ENCODE measurements at places on chromosomes 13 and 19.

- peak; percentile 37 for DNase-seq
Observed at GRCh38 chr13:98476106-98476505, 100.8 kb downstream of the STK24 start.

- no peak for DNase-seq
Observed at GRCh38 chr13:113548171-113548641, 36.3 kb upstream of the TFDP1 start.

GRCh38 chr19:10315335-10316214, at the start of gene FDX2:
Gene FDX2 (minus strand): TSS chr19:10316015. CDS start chr19:10315996, 19 bp downstream.
- peak; percentile 85 for DNase-seq

DNA sequence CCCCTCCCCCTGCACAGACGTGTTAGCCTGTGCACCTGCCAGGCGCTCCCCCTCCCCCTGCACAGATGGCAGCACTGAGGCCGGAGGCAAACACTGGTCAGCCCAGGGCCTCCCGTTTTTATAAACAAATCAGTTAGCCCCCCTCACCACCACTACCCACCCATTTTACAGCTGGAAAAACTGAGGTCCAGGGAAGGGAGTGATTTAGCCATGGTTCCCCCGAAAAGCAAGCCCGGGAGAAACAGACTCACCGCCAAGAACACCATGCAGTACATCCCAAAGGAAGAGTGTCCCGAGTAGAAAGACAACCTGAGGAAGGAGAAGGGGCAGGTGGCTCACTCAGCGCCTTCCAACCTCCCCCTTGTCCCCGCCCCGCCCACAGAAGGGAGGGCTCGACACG, 8.7 kb downstream of the PLPP2 start:
- no peak for DNase-seq

DNA sequence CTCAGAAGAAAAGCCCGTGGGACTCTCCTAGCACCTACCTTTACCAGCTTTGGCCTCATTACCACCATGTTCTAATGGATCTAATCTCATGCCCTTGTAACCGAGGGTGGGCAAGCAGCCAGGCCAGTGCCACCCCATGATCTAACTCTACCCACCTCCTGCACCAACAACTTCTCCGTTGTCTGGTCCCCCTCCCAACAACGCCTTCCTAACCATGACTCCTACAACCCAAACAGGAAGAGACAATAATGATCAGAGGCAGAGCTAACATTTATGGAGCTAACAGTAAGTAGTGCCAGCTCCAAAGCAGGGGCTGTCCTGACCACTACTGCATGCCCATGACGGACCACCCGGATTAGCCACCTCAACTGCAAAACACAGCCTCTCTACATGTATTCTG, 3.5 kb downstream of the USP12 start:
- DNase-seq = no peak

- DNase-seq = no peak
Observed at GRCh38 chr13:78254113-78254512, 335.5 kb upstream of the EDNRB start.

DNA sequence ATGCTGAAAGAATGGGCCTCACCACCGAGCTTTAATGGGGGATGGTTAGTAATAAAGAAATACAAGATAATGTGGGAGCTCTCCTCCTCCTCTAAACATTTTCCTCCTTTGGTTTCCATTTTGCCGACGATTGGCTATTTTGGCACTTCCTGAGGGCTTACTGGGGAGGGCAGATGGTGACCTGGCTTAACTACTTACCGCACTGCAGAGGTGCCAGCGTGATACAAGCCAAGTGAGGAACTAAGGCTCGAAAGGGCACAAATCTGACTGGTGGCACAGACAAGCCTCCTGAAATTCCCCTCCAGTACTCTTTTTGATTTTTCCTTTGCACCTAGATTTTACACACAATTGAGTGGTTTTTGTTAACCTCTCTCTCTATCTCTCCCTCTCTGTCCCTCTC, 53.3 kb upstream of the RAP2A start:
- DNase-seq = no peak

GRCh38 chr13:22082030-22082429, 411.2 kb downstream of the FGF9 start:
- DNase-seq = no peak

DNA sequence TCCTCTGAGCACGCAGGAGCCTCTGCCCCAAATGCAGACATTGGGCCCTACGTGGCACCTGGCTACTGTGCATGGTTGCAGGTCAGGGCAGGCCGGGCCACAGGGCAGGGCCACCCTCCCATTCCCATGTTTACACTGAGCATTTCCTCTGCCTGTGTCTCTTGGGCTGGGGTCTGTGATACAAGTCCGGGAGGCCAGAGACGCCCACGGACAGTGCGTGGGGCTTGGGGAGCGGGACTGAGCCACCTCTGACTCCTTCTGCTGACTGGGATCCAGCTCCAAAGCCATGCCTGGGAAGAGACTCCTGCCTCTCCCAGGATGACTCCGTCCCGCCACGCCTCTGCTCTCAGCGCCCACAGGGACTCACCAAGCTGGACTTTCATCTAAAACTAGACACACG, 18.8 kb downstream of the GAS6 start:
- no peak for DNase-seq

- no peak for DNase-seq
Observed at GRCh38 chr19:6373813-6374108, 1.2 kb downstream of the ALKBH7 start.

GRCh38 chr13:60584976-60585375, 188.0 kb downstream of the TDRD3 start:
- no peak for DNase-seq

- DNase-seq = no peak
Observed at GRCh38 chr19:40800339-40800996, 1.5 kb downstream of the EGLN2 start.

DNA sequence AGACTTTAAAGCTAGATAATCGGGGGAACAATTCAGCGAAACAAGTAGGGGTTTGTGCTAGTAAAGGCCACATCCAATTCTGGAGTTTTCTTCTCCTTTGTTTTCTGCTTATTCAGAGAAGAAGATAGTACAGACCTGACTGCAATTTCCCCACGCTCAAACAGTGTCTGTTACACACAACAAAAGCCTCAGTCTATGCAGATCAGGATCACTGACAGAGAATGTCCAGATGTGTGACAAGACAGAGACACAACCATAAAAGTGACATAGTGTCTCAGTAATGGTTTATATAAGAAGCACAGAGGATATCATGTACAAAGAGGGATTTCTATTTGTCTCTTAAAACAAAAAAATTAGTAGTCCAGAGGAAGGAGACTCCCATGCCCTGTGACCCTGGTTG, 70.7 kb upstream of the GTF3A start:
- DNase-seq = no peak

DNA sequence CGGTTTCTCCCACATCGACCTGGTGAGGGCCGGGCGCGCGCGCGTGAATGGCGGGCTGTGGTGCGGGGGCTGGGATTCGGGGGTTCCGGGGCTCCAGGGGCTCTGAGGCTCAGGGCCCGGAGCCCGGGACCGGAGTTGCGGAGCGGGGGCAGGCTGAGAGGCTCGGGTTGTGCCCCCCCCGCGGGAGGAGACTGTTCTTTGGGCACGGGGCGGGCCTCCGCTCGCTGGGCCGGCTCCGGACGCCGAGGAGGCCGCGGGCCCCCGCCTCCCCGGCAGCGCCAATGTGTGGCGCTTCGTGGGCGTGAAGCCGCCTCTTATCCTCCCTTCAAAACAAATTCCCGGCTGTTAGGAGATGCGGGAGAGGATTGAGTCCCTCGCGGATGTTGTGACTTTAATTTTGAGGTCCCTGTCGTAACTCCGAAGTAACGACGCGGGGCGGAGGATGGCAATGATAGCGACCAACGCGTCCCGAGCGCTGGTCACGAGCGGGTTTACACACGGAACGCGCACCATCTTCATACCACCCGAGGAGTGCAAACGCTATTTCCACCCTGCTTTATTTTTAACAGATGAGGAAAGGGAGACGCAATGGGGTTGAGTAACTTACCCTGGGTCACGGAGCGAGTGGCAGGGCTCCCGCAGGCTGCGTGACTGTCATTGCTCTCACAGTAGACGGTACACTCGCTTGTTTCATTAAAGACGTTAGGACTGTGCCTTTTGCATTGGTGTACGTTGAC, 536 bp downstream of the UBA2 start:
- DNase-seq = peak; percentile 33

DNA sequence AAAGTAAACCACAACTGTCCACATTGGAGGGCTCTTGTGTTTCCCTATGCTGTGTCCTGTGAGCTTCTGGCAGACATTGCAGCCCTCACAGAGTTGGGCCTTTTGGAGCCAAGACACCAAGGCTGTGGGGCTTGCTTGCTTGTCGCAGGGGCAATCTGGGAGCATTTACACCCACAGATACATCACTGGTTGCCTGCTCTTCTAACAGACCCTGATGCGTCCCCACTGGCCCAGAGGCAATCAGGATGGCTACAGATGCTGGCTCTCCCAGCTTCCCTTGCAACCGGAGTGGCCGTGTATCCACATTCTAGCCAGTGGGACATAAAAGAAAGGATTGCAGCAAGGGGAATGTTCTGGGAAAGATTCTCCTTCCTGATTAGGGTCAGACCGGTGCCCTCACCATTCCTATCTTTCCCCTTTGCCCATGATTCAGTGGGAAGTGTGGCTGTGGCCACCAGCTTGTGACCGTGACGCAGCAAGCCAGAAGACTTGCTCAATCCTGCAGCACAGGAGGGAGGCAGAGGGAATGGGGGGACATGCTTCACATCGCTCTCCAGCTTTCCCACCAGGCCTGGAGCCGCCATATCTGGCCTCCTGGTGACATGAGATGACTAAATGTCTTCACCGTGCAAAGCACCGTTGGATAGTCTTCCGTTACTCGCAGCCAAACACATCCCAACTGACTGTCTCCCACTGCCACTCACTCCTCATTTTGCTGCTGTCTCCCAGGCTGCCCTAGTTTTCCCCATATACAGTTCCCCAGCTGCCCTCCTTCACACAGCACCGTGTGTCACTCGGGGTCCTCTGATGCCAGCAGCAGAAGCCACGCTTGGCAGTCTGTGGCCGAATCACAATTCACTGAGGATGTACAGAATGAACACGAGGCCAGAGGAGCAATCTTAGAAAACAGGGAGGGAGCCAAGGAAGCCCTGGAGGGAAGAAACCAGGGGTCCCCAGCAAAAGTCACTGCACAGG, 151.0 kb downstream of the DPF1 start:
- DNase-seq = no peak

DNA sequence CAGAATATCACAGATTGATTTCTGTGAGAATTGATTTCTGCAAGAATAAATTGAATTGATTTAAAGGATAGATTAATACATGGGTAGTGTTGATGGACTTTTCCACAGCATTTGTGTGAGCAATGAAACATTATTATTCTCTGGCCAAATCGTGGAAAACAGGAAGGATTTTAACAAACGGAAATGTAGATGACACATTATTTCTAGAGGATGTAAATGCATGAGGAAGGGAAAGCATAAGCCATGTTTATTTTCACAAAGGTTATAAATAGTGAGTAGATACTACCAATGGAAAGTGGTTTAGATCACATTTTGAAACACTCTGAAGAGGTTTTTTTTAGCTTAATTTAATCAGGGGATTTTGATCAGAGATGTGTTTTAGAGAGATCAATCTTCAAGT, 1534.6 kb upstream of the MIR17HG start:
- no peak for DNase-seq

DNA sequence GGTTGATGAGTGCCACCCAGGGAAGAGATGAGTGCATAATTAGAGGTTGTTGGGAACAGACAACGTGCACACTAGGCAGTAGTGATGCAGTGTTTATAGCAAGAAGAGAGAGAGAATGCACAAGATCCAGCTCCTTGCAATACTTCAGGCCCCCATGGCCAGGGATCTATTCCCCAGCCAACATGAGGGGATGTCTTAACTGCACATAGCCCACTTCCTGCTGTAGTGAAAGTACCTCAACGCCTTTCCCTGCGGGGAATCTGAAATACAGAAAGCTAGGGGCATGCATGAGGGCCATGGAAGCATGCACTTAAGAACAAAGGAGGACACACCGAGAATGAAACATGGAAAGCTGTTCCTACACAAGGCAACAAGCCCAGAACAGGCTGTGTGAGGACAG, 636.7 kb upstream of the GPC6 start:
- DNase-seq = no peak

GRCh38 chr19:5515737-5516136, 52.0 kb downstream of the TINCR start:
- DNase-seq = no peak

GRCh38 chr19:55777528-55777927, 8.6 kb downstream of the RFPL4AL1 start:
- DNase-seq = no peak

DNA sequence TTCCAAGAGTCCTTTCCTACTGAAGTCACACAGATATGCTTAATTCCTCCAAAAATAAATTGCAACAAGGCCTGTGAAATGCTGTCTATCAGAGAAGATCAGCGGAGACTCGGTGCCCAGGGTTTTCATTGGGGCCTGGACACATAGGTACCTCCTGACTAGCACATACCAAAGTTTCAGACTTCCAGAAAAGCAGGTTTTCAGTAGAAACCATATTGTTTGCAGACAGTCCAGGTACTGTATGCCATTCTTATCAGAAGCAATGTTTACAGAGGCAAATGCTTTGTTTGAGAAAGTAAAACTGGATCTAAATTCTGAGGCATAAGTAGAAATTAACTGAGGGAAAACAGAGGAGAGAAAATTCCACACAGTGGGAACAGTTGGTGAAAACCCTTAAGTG, 12.8 kb downstream of the ZNF229 start:
- DNase-seq = no peak

DNA sequence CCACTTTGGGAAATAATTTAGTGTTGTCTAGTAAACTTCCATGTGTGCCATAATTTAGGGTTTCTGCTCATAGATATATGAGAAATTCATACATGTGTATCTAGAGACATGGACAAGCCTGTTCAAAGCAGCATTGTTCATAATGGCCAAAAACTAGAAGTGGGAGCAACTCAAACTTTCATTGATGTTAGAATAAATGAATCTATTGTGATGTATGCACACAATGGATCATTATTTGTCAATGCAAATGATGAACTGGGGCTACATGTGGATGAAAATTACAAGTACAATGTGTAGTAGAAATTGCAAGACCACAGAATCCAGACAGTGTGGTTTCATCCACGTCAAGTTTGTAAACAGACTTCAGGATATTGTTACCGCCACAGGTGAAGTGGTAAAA, 284.7 kb downstream of the SLC7A1 start:
- no peak for DNase-seq

- no peak for DNase-seq
Observed at GRCh38 chr13:21541980-21542379, 62.0 kb downstream of the MICU2 start.

DNA sequence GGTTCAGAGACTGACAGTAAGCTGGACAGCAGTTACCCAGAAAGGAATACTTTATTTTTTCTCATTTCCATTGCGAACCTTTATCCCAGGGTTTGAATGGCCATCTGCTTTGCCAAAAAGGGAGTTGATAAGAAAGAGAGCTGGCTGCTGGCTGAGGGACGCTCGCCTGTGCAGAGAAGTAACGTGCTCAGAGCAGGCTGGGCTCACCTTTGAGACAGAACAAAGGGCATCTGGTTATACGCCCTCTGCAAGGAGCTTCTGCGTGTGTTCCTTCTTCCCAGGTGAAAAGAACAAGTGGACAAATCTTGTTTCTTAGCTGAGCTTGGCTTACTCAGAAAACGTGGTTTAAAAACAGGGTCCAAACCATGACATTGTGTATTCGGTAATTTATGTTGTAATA, 47.4 kb downstream of the EFNB2 start:
- no peak for DNase-seq

GRCh38 chr13:51999921-52000320, 11.3 kb downstream of the ATP7B start:
- DNase-seq = no peak

GRCh38 chr19:2097203-2097885, 629 bp downstream of the IZUMO4 start:
- DNase-seq = peak; percentile 41

GRCh38 chr13:96771486-96772367, 222.5 kb downstream of the OXGR1 start:
- no peak for DNase-seq

GRCh38 chr19:19062454-19063182, 1.2 kb upstream of the SLC25A42 start:
- no peak for DNase-seq

Measured in activated CD4-positive, alpha-beta T cell treated with anti-CD3 and anti-CD28 coated beads, Interleukin-2, amount 50 U/mL, for 24 hours (primary cell).